Activated naive CD4-positive, alpha-beta T cell treated with anti-CD3 and anti-CD28 coated beads, Interleukin-2, amount 50 U/mL, for 16 hours (primary cell): ENCODE measurements at places on chromosomes 2 and 18.

- DNase-seq = no peak
Measured at GRCh38 chr2:190444976-190445375, 36.8 kb downstream of the MFSD6 start.

DNA sequence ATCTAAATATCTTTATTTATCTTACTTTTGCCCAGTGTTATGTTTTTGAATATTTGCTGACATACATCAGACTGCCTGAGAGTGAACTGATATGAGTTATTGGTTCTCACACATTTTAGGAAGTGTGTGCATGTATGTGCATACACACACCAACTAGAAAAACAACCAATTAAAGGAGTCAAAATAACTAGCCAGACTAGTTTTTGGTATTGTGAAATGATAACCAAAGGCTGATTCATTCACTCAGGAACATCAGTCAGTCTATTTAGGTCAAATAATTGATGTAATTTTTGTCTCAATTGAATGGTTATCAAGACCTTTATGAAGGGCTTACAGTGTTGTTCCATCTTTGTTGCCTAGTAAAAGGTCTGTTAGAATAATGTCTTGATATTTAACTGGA lies 369.3 kb upstream of the VRK2 start:
- no peak for DNase-seq

DNA sequence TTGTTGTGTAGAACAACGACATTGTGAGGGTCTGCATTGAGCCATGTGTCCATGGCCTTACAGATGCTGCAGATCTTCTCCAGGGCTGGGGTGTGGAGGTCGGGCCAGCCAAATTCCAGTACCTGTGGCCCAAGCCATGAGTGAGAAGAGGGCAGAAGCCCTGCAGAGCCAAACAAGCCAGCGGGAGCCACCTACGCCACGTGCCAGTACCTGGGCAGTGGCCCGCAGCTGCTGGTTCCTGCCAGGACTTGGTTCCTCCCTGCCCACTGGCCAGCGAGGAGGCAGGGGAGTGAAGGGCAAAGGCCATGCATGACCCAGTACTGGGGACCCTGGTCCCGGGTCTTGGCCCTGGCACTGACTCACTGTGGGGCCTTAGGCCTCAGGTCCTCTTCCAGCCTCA lies 109.4 kb downstream of the TNS1 start:
- DNase-seq = no peak

DNA sequence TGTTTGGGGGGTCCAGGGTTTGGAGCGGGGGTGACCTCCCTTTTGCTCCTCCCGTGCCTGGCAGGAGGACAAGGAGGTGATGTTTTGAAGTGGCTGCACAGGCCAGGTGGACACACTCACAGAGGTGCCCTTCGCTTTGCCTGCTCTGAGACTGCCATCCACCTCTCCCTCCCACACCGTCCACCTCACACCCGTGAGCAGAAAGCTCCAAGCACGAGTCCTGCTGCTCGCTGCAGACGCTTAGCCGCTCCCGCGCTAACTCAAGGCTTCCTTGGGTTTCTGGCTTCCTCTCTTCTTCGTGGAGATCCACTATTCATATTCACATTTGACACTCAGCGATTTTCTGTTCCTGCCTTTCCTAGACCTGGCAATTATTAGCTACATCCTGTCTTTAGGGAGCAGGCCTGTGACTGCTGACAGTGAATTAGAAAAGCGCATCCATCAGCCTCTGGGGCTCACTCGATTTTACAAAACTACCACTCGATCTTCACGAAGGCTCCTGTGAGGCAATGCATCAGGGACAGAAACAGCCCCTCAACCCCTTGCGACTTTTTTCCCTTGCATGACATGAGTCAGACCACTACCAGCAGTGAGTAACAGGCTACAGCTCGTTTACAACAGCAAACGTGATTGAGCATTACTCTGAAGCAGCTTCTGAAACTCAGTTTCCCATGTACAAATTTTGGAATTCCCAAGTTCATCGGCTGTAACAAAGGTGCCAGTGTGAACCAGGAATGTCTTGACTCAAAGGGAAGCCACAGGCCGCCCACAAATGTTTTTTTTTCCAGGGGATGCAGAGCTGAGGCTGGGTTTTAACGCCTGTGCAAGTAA lies 238.7 kb upstream of the SOX11 start:
- DNase-seq = no peak

DNA sequence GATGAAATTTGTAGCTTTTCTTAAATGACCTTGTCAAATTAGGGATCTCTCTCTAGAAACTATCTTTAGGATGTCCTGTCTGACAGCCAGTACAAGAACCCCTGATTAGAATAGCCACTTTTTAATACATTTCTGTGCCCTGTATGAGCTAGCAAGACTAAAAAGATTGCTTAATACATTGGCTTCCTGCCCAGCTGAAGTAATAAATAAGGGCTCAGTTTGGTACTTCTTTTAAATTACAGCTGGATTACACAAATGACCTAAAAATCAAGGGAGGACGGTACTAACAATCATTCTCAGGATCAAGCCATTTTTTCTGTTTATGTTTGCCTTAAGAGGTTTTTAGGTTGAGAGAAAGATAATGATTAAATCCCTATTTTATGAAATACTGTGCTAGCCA lies 11.6 kb upstream of the OLA1 start:
- DNase-seq = no peak

GRCh38 chr2:174717273-174717672 lies 47.0 kb downstream of the CHRNA1 start:
- no peak for DNase-seq
